ENCODE measurements at places on chromosomes 7 and 10.
A peak's percentile ranks its signal among the peaks of the same experiment; 100 is the strongest.

DNA sequence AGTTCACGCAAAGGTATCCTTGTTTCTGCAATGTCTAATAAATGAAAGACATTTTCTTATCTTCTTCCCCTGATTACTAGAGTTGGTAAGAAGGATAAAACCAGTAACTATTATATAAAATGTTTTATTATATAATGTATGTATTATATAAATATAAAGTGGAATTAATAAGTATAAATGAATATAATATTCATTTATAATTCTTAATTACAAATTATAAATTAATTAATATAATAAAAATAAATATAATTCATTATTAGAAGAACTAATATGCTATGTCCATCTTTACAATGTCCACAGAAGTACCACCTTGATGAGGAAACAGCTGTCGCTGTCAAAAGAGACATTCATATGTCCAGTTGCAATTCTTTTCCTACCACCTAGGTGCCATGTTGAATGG, 177.7 kb downstream of the GLI3 start:
- no peak for DNase-seq

GRCh38 chr10:116169782-116170445, 103.1 kb downstream of the GFRA1 start:
- no peak for DNase-seq

- DNase-seq: no peak
Measured at GRCh38 chr10:107803546-107803945, 639.0 kb upstream of the SORCS1 start.

- DNase-seq: peak; percentile 90
Measured at GRCh38 chr7:117019786-117020590, 66.7 kb downstream of the ST7 start.

- no peak for DNase-seq
Measured at GRCh38 chr10:46296641-46297141, 9.9 kb downstream of the ANTXRL start.

DNA sequence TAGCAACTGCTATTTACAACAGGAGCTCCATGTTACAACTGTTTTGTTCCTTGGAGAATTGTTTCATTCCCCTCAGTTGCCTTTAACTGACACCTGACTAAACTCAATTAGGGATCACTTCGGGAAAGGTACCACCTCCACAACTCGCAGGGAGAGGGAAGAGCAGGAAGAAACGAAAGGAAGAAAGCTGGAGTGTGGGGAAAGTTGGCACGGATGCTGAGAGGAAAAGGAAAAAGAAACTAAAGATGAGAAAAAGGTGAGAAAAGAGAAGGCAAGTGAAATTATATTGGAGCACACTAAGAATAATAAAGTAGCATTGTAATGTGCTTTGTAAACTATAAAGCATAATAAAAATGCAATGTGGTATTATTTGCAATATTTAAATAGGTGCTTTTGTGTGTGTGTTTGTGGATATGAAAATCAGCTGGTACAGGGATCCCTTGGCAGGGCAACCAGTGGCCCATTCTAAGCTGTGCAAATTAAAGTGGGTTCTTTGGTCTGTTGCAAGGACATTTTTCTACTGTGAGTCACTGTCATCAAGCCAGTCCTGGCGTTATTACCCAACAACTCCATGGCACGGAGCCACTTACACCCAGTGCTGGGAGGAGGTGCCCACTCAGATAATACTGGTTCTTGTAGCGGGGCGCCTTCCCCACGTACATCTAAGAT, 45.9 kb downstream of the HIPK2 start:
- no peak for DNase-seq

DNA sequence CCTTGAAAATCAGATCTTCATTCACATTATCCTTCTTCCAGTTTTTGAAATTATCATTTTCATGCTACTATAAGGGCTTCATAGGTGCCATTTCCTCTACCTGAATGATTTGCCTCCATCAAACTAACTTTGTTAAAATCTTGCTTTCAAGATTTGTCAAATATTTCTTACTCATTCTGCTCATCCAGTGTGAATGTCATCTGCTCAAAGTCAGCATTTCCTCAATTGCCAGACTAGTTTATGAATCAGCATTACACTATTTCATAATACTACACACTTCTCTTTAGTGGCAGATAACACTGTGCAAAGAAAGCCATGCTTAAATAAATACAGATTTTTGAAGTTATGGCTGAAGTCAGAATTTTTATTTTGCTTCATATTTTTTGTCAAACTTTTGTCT, 21.3 kb upstream of the LIPF start:
- DNase-seq: no peak

GRCh38 chr7:13990319-13990983, 985 bp upstream of the ETV1 start:
- peak; percentile 84 for DNase-seq

DNA sequence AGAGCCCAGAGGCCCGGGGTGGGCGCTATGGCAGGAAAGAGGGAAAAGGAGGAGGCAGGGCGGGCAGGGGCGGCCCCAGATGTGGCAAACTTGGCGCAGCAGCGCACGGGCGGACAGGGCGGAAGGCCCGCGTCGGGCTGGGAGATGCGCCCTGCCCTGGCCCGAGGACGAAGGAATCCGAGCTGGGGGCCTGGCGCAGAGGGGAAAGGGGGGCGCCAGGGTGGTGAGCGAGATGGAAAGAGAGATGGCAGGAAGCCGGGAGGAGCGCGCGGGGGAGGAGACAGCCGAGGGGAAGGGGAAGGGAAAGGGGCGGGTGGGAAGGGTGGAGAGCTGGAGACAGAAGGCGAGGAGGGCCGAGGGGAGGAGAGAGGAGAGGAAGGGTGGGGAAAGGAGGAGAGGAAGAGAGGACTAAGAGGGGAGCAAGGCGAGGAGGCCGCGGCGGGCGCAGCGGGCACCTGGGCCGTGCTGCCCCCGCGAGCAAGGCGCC, at the start of gene MARVELD1:
Gene MARVELD1 (plus strand): TSS at position 392 of the 487 bp plus-strand sequence. CDS start 147 bp downstream, outside the sequence.
- peak; percentile 86 for DNase-seq

- DNase-seq: no peak
Measured at GRCh38 chr10:114697061-114697598, 39.1 kb upstream of the ABLIM1 start.

DNA sequence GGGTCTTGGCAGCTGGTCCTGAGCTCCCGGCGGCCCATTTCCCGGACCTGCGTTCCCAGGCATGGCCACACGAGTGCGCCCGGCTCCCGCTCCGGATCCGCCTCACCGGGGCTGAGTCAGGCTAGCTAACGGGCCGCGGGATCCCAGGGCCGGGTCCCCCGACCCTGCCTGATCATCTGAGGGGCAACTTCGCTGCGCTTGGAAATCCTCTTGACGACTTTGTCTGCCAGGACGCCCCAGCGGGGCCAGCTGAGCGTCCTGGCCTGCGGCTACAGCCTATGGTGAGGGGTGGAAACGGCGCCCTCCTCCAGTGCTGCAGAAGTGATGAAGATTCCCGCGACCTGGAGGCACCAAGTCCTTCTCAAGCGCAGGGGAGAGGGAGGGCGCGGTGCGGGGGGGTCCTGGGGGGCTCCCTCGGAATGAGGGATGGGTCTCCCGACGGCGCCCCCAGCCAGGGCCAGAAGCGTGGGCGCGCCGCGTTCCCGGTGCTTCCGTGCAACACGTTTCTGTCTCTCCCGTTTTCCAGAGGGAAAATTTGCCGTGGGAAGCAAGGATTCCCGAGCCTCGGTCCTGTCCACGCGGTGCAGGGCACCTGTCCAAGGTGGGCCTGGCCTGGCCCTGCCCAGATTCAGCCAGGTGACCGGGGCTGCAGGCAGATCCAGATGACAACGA, 212.4 kb downstream of the CCSER2 start:
- peak; percentile 86 for DNase-seq

- no peak for DNase-seq
Measured at GRCh38 chr7:28199021-28199510, 18.5 kb upstream of the JAZF1 start.

DNA sequence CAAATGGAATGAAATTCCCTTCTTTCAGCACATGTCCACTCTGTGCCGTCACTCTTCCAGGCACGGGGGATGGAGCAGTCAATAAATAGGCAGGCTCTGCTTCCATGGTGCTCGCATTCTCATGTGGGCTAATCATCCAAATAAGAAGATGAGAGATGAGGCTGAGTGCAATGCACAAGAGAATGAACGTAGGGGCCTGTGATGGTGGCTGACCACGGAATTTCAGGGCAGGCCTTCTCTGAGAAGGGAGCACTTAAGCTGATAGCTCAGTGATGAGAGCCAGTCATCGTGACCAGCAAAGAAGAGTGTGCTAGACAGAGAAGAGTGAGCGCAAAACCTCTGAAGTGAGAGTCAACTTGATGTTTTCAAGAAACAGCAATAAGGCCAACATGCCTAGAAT, 47.9 kb downstream of the TAF3 start:
- no peak for DNase-seq

- DNase-seq: peak; percentile 58
Measured at GRCh38 chr7:88546808-88547207, 212.7 kb upstream of the ZNF804B start.

DNA sequence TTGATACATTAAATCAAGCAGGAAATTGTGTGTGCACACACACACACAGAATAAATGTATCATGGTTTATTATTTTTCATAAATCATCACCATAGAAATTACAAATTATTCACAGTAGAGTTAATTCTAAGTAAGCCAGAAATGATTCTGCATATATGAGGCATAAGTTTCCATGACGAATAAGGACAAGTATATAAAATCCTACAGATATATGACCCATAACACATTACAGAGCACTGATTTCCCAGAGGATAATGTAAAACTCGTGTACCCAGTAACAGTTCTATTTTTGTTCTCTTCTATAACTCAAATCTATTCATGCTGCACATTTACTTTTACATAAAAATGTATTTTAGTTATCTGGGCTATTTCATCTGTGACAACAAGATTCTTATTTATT, 169.7 kb downstream of the LRRTM3 start:
- no peak for DNase-seq

DNA sequence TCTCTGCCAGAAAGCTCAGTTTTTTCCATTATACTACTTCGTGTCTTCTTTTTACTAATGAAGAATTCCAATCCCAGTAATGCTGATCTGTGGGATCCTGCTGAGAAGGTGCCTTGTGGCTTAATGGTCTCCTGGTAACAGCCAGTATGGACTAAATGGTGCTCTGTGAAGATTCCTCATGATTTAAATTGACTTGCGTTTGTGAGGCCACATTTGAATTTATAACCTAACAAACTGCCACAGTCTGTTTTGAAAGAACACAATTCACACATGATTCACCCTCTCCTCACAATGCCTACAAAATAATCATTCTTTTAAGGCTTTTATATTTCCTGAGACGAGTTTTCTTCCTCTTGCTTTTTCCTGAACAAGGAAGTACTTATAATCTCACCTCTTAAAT, 140.0 kb downstream of the MBL2 start:
- no peak for DNase-seq

- DNase-seq: no peak
Measured at GRCh38 chr7:96059075-96059474, 262.8 kb downstream of the SLC25A13 start.

- DNase-seq: no peak
Measured at GRCh38 chr10:24456322-24456721, 247.4 kb downstream of the KIAA1217 start.

- DNase-seq: no peak
Measured at GRCh38 chr10:93138113-93138870, 64.6 kb downstream of the CYP26A1 start.

DNA sequence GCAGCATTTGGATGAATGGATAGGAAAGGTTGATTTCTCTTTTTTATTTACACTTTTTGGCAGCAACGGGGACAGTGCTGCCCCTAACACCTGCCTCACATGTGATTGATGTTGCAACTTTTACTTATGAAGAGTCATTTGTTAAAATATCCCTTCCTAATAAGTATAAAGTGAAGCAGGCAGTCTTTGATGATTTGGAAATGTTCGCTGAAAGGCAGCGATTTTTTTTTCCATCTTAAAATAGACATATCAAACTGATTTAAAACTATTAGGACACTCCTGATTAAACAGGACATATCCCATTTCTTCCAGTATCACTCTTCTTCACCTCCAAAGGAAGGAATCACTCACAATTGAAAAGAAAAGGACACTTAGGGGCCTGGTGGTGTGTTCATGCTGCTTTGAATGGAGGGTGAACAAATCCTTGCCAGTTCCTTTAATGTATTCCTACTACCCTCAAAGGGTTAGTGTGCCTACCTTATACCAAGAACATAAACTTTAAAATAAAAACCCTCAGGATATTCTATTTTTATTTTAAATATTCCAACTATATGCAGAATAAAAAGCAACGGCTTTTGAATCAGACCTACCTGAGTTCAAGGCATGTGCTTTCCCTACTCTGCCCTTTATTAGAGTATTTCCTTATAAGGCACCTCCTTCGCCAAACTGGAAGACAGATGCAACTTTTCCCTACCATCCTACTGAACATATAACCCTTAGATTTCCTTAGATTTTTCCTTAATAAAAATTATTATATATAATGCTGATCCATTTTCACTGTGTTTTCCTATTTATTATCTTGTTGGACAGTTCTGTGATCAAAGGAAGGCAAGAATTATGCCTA, 1.1 kb downstream of the ADK start:
- DNase-seq: no peak

DNA sequence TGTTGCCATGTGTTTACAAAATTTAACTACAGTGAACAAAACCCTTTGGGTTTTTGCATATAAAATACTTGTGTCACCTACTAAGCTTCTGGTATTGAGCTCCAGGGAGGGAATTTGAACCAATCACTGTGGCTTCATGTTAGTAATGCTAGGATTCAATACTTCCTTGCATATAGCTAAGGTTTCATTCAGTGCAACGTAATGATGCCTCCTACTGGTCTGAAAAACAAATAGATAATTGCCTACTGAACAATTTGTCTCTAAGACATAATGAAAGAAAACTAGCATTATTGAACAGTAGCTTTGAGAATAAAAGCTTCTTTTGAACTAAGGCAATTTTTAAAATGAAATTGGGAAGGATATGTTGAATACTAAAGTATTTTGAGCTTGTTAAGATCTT, 244.4 kb downstream of the ZWINT start:
- no peak for DNase-seq

- no peak for DNase-seq
Measured at GRCh38 chr10:30445711-30446110, 11.7 kb downstream of the MAP3K8 start.

DNA sequence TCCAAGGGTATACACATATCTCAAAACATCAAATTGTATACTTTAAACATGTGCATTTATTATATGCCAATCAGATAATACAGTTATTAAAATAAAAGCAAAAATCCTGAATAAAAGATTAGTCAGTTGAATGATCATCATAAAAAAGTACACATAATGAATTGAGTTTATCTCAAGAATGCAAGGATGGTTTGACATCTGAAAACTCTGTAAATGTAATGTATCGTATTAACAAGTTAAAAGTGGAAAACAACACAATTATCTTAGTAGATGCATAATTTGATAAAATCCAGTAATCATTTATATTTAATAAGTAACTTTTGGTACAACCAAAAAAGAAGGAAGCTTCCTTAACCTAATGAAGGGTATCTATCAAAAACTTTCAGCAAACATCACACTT, 86.6 kb downstream of the COL28A1 start:
- no peak for DNase-seq

- no peak for DNase-seq
Measured at GRCh38 chr10:59290448-59290847, 71.9 kb downstream of the FAM13C start.

Measured in HAP-1 (cell line).